IPS DF 6.9 (cell line): ENCODE measurements at places on chromosomes 6 and 20.

- DNase-seq: no peak
Measured at GRCh38 chr6:27311806-27312145, 297 bp downstream of the POM121L2 start.

GRCh38 chr6:36029464-36029863 lies 1.9 kb downstream of the MAPK14 start:
- no peak for DNase-seq

GRCh38 chr6:81950877-81951276 lies 198.4 kb upstream of the TENT5A start:
- no peak for DNase-seq

DNA sequence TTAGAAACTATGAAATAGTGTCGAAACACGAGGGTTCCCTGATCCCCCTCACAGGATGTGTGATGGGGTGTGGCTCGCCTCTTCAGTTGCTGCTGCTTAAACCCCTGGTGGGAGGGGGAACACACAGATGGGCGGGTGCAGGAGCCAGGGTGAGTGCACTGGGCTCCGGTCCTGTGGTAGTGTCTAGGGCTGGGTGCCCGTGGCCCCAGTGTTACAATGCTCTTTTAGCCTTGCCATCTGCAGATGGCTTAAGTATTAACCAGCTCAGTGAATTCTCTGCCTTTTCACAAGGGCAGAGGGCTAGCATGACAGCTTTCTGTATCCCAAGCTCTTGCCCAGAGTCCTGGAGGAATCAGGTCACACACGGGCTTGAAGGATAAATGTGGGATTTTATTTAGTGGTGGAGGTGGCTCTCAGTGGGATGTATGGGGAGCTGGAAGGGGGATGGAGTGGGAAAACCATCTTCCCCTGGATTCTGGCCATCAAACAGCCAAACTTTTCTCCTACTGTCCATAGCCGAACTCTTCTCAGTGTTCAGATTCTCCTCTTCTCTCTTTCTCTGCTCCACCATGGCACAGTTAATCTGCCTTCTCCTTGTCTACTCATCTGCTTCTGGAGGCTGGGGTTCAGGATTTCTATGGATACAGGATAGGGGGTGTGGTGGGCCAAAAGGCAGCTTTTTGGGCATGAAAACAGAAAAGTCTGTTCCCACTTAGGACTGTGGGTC lies 659.0 kb downstream of the EPM2A start:
- no peak for DNase-seq

DNA sequence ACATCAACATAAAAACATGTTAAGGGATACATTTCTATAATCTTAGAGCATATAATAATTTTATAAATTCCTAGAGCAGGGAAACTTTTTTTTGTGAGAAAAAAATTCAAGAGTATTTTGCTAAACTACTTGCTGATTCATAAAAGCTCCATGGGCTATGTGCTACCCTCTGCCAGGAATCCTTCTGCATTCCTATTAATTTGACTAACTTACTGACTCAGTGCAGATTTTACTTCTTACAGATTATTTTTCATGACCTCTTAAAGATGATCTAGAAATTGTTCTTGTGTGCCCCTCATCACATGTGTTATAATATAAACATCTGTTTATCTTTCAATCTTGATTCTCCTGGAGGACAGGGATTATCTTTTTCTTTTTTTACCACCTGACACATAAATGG lies 5.7 kb downstream of the VTA1 start:
- no peak for DNase-seq

- no peak for DNase-seq
Measured at GRCh38 chr6:56724455-56724854, 81.8 kb upstream of the DST start.

GRCh38 chr20:58723628-58723984 lies 31.0 kb downstream of the NPEPL1 start:
- DNase-seq: no peak
